PC-3 (cell line): ENCODE measurements at places on chromosomes 16 and 17.
A peak's percentile ranks its signal among the peaks of the same experiment; 100 is the strongest.

GRCh38 chr16:31427441-31428278, 500 bp downstream of the COX6A2 start:
- no peak for DNase-seq

DNA sequence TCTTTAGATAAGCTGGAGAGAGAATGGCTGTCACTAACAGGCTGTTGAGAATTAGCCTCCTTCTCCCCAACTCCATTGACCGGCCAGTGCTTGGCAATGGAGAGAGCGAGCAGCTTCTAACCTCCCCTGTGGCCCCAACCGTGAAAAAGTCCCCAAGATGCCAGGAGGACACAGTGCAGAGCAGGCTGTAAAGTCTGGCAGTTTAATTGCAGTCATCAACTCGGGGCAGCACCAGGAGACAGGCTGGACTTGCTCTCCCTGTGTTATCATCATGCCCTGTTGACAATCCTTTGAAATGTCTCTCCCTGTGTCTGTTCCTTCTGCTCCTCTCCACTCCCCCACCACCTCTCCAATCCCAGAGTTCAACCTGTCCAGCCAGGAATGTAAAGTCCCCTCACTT, 705 bp upstream of the CDRT4 start:
- DNase-seq = no peak

DNA sequence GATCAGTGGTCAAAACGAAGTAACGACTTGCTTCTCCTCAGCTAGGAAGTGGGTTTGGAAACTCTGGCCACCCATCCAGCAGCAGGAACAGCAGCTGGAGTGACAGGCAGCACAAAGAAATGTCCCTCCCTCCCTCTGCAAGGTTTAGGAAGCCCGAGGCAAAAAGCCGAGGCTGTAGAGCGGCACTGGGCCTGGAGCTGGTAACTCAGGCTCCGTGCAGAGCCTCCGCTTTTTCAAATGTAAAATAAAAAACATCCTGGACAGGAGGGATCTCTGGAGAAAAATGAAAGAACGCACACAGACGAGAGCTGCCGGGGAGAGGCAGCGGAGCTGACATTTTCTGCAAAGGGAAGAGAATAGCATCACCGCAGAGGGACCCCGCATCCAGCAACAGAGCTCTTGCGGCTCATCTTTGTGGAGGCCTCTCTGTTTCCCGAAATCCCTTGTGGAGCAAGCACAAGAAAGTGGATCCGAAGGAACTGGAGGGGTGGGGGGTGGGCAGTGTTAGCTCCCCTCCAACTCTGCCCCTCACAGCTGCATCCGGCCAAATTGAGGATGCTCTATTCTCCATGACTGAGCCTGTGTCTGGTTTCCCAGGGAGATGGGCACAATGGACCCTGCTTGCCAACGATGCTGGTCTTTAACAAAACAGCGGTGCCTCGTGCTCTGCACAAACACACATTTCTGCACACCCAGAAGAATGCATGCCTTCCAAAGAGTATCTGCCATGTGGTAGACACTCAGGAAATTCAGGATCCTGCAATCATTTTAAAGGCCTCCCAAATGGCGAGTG, 335.5 kb upstream of the ZFHX3 start:
- DNase-seq = no peak

DNA sequence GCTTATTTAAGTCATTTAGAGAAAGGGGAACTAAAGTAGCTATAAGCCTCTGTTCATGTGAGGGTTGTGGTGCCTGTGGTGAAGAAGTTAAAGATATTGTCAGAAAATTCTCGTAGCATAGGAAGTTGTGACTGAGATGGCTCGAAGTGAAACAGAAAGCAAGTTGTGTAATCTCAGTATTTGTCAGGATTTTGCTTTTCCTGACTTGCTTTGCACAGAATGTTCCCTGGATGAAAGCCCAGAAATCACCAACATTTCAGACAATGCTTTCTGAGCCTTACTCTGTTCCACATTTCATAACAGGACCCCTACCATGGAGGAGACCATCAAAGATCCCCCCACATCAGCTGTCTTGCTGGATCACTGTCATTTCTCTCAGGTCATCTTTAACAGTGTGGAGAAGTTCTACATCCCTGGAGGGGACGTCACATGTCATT, 10.6 kb downstream of the CALCOCO2 start:
- DNase-seq = no peak

DNA sequence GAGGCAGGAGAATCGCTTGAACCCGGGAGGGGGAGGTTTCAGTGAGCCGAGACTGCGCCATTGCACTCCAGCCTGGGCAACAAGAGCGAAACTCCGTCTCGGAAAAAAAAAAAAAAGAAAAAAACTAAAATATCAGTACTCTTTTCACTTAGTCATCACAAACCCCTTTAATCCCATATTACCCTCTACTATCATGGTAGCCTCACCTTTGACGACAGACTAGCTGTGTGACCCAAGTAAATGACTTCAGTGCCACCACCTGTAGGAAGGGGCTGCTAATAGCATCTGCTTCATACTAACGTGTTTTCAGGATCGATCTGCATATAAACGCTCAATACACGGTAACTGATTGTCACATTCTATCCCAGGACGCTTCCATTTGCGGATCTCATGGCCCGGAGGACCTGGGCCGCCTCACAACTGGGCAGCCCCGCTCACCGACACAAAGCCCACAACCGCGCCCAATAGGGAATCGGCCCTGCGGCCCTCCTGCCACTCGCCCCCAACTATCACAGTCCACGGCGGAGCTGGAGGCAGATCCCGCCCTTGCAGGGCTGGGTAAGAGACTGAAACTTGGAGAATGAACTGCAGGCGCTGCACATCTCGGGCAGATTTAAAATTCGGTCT, 1.1 kb upstream of the ZNF263 start:
- peak; percentile 47 for DNase-seq

DNA sequence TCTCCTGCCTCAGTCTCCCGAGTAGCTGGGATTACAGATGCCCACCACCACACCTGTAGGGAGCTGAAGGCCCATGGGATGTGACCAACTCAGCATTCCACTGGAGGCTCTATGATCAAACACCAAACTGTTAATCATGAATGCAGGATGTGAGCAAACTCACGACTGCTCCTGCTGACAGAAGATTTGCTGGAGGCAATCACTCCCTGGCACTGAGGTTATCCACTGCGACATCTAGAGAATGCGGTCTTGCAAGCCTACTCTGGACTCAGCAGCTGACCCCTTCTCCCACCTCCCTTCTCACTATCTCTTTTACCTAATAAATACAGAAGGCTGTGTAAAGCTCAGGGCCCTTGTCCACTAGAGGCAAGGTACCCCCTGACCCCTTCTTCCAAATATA, 4.9 kb downstream of the TEX14 start:
- peak; percentile 68 for DNase-seq

DNA sequence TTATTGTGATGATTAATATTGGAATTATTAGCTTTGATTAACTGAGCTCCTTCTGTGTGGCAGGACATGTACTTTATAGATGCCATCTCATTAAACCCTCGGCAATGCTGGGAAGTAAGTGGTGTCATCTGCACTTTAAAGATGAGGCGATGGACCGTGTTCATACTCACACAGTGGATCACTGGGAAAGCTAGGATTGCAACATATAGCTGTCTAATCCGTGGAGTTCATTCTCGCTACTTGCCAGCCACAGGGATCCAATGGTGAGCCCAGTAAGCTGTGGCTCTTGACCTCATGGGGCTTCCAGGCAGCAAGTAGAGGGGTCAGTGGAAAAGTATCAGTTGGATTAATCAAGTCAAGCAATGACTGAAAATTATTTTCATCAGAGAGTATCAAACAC, 587.9 kb downstream of the CDH13 start:
- no peak for DNase-seq

- DNase-seq = no peak
Observed at GRCh38 chr17:83080858-83081683, 1.7 kb downstream of the METRNL start.

- no peak for DNase-seq
Observed at GRCh38 chr17:83203472-83204221, 124.2 kb downstream of the METRNL start.

- DNase-seq = no peak
Observed at GRCh38 chr16:74249846-74250245, 46.8 kb upstream of the PSMD7 start.

DNA sequence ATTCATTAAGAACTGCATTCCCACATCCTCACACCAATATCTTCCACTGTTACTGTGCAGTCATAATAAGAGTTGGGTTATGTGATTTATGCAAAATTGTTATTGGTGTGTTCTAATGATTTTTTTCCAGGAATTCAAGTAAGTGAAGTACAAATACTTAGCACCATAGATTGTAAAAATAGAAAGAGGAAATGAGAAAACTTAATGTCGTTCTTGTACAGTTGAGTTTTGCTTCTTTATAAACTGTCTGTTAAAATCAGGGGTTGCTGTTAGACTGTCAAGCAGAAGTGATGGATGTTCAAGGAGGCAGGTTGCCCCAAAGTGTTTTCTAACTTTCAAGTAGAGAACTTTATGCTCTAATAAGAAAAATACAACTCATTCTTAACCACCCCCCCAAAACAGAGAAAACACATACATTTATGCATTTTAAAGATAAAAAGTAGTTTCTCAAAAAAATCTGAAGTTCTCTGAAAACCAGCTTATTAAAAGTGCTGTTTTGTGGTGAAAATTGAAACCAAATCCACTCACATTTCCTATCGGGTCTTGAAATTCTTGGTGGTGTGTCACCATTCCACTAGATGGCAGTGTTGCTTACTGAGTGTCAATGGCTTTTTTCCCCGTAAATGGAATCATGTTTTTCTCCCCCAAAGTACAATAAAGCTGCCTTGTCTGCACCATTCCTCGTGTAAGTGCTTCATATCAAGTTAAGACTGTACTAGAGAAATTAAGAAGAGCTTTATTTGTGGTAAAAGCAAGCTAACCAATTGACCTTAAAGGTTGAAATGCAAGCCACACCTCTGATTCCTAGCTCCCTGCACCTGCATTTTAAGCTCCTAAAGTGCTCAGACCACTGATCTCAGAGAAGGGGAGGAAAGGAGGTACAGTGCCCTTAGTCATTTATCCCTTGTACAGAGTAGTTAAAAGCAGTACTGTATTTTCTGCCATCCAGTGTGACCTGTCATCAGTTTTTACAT, 4.7 kb upstream of the IGSF6 start:
- peak; percentile 58 for DNase-seq

GRCh38 chr17:10126616-10127501, 71.5 kb downstream of the GAS7 start:
- no peak for DNase-seq

- DNase-seq = peak; percentile 83
Observed at GRCh38 chr16:69396187-69397061, 10.6 kb upstream of the TERF2 start.

- peak; percentile 95 for DNase-seq
Observed at GRCh38 chr17:81702934-81703746, at the start of gene MRPL12. MRPL12 (plus strand) TSS chr17:81703367; CDS start chr17:81703502, 135 bp downstream.

GRCh38 chr17:40921026-40921425, 16.4 kb downstream of the KRT23 start:
- peak; percentile 45 for DNase-seq

DNA sequence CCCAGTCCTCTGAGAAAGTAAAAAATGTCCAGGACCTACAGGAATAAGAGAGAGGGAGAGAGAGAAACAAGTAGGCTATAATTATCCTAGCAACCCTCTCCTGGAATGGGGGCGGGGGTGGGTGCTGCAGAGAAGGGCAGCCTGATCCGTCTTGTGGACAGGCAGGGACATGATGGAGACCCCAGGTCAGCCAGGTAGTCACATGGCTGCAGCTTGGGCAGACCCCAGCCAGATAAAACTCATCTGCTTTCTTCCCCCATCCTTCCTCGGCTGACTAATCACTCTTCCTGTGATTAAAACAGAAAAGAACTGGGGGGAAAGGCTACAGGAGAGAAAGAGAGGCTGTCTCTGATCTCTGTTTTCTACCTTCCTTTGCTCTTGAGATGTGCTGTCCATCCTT, 32.6 kb downstream of the COPZ2 start:
- DNase-seq = no peak

DNA sequence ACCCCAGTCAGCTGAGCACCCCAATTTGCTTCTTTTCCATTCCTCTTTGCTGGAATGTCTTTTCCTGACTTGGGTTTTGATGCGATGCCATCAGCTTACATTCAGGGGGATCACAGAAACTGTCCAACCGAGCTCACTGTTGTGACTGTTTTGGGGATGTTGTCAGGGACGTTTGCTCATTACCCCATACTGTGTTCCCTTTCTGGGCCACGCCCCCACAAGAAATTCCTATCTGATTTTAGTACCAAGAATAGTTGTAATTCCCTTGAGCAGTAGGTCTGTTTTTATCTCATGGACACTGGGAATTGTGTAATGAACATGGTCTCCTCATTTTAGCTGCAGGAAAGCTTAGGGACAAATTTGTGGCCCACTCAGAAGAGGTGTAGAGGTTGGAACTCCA, 2.6 kb upstream of the NTN1 start:
- DNase-seq = no peak

GRCh38 chr16:1923299-1924034, 5.3 kb upstream of the HS3ST6 start:
- DNase-seq = peak; percentile 46

DNA sequence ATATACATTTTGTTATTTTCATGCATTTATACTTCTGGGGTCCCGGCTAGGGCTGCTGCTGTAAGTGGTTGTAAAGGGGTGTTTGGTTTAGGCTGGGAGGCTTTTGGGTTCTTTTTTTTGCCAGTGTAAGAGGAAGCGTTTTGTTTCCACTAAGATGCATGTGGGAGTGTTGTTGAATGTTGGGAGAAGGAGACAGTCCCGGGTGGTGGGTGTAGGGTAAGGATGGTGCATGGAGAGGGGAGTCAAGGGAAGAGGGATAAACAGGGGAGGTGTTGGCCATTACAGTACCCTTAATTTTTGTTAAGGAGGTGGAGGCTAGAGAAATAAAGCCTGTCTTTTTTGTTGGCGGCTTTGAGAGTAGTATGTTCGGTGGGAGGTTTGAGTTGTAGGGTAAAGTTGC, 8.4 kb upstream of the ZNF747 start:
- no peak for DNase-seq

DNA sequence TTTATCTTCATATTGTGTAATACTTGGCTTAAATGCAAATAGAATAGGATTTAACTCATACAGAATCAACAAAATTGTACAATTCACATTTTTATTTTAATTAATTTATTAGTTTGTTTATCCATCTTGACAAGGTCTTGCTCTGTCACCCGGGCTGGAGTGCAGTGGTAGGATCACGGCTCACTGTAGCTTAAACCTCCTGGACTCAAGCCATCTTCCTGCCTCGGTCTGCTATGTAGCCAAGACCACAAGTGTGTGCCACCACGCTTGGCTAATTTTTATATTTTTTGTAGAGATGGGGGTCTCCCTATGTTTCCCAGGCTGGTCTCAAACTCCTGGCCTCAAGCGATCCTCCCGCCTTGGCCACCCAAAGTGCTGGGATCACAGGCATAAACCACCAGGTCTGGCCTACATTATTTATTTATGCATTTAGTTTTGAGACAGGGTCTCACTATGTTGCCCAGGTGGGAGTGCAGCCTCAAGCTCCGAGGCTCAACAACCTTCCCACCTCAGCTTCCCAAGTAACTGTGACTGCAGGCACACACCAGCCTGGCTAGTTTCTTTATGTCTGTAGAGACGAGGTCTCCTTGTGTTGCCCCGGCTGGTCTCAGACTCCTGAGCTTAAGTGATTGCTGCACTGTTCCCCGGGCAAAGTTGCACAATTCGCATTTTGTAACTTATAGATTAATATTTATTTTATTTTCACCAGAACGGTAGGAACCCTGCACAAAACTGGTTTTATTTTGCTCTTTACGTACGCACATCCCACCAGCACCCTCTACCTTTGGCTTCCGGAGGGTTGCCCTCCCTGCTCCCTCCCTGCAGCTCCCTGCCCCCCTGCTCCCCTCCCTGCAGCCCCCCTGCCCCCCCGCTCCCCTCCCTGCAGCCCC, 4.9 kb downstream of the DPEP1 start:
- DNase-seq = no peak
